NCI-H1092 (cell line): ENCODE measurements at places on chromosomes 2 and 18.

DNA sequence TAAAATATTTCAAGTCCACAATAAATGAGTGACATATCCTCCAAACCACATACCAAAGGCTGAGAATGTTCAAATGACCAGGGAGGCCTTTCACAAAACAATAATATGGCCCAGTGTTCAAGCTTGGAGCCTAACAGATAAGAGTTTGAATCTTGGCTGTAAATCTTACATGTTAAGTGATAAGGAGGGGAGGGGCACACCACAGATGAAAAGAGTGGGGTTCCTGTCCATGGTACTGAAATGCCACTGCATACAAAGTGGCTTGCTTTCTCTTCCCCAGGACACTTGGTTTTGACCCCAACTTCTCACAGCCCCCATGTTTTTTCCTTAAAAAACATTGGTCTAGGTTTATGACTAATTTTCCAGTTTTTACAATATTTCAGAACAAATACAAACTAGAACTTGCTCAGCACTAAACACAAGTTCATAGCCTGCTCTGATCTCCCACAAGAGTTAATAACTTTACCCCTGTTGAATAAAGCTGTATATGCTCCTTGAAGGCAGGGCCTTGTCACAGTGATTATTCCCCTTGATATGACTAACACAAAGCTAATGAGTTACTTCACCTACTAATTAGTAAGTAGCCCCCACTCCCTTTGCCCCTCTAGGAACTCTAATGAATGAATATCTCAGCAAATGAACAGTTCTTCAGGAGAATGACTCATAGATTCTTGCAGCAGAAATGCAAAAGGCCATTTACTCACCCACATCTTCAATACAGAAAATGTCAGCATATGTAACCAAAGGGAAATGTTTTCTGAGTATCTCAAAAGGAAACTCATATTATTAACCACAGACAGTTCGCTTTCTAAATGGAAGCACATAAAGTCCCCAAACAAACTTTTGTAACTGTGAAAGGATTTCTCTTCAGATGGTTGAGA, 142.2 kb downstream of the SATB2 start:
- DNase-seq = no peak

DNA sequence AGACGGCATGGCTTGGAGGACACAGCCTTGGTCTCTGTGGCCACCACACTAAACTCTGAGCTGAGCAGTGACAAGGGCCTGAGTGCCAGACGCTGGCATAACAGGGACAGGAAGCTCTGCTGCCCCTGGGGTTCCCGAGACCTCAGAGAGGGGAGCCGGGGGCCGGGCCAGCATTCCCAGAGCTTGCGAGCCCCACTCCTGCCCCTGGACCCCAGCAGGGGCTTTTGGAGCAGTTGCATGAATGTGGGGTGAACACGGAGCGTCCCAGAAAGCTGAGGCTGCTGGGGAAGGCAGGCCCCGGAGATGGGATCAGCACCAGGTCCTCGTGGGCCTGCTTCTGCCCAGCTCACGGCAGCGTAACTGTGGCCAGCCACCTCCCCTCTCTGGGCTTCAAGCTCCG, 7.6 kb upstream of the ERFE start:
- DNase-seq = no peak

- DNase-seq = no peak
These were observed 100.4 kb upstream of the CD226 start for GRCh38 chr18:70047931-70048603.

DNA sequence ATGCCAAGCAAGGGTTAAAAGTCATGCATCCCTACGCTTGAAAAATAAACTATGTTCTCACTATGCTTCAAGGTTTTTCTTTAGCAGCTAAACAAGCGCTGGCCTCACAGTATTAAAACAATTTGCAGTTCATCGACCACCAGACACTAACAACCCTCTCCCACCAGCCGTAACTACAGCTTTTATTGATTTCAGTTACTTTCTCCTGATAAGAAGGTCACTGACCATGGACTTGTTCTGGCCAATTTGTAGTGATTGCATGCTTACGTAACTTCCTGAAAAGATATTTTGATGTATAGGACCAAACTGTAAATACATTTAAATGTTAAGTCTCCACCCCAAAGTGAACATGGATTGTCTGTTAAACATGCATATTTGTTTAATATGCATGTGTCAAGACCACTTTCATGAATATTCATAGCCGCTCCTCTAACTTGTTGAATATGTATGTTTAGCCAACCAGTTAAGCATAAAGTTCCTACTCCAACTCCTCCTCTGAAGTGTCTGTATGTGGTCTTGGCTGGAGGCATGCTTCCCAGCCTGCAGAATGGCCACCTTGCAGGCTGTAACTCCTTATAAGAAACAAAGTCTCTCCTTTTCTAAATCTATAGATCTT, 1.7 kb upstream of the THOC1 start:
- no peak for DNase-seq

DNA sequence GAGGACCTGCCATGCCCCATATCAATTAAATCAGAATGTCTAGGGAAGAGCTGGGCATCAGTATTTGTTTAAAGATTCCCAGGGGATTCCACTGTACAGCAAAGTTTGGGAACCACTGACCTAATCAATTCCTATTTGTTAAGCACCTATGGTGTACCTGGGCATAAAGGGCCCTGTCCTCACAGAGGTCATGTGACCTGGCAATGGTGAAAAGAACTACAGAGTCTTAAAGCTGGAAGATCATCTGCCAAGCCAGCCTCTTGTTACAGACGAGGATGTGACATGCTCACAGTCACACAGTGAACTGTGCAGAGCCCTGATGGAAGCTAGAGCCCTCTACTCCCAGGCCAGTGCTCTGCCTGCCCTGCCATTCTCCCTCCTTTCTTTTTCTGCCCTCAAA, 23.3 kb downstream of the SLC14A2 start:
- DNase-seq = no peak

GRCh38 chr2:167844714-167845530, 402.5 kb downstream of the STK39 start:
- no peak for DNase-seq

GRCh38 chr2:117661619-117662018, 152.9 kb upstream of the DDX18 start:
- DNase-seq = no peak
